ENCODE measurements at places on chromosomes 12 and 14.

DNA sequence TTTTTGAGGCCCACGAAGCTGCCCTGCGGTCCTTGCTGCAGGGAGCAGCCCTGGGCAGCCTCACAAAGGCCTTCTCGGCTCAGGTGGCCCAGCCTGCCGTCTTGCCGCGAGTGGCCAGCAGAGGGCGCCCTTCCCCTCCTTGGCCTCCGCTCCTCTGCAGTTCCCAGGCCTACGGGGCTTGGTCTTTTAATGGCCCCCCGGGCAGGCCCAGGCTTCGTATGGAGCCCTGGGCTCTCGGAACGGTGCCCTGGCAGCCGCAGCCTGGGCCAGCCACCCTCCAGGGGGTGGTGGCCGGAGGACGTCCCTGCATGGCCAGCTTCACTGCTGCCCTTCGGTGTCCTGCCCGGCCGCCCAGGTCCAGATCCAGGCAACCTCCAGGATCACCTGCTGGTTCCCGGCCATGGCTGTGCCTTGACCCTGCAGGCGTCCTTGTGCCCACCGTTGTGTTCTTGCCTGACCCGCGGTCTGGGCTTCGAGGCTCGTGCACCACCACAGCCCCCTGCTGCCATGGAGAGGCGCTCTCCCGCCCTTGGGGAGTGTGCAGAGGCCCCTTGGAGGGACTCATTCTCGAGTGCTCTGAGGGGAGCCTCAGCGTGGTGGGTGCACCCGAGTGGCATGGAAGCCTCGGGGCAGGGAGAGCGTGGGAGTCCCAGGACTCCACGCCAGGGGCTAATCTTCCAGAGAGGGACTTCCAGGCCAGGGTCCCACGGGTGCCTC, 9.4 kb downstream of the ASPG start:
- DNase-seq = peak; percentile 76

DNA sequence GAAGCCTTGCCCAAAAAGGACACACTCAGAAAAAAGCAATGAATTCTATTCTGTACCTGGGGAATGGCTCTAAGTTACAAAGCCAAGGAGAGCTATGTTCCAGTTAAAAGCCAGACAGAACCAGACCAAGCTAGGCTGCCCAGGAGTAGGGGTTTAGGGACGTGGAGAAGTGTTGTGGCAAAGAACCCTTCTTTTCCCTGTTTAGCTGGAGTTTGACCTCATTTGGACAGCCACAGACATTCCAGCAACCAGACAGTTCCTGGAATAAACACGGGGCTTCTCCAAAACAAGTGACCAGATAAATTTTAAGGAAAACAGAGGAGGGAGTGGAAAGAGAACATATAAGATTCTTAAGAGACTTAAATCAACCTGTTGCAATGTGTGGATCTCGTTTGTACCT, 62.3 kb downstream of the GCH1 start:
- DNase-seq = no peak

- DNase-seq = no peak
These were observed 34.6 kb downstream of the CKB start for GRCh38 chr14:103488071-103488470.

GRCh38 chr14:38481952-38482678, 226.2 kb upstream of the CLEC14A start:
- no peak for DNase-seq

DNA sequence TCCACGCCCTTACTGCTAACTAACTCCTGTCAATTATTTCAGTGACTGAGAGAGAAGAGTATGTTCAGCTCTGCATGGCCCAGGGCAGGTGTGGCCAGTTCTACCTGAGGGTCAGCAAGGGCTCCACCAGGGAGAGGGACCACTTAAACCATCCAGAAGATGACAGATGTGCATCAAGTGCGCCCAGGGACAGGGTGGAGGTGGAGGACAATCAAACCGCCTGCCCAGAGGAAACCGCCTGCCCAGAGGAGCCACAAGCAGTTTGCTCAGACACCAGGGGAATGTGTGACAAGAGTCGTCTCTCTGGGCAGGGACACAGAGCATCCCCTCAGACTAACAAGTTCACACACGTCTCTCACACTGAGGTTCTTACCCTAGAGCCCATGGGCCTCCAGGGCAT, 14.5 kb downstream of the DPF3 start:
- no peak for DNase-seq

DNA sequence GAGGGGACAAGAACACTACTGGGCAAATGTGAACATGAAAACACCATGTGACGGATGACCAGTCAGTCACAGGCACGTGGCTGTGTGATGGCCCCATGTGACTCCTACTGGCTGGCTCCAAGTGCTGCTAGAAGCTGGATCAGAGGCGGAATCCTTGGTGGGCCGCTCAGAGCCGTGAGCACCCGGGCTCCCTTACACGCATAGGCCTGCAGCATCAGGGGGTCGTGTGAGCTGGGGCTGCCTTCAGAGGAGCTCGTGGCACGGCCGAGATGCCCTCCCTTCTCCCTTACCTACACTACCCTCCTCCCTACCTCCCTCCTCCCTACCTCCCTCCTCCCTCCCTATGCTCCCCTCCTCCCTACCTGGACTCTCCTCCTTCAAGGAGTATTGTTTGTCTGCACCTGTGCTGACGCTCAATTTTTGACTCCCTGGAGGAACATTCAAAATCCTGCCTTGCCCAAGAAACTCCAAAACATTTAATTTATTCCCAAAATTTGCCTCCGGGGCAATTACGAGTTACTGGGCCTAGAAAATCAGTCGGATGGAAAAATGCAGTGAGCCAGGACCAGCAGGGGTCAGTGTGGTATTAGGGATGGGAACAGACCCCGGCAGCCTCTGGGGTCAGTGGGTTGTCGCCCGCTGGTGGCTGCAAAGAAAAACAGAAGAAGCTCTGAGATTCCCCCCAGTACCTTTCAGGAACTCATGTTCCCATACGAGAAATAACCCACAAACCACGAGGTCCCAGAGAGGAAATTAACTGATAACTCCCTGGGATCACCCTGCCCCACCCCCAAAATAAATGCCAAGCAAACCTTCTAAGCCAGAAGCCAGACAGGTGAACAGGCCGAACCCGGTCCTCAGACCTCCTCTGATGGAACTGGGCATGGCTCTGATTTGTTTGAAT, 61.3 kb downstream of the C14orf132 start:
- peak; percentile 59 for DNase-seq

DNA sequence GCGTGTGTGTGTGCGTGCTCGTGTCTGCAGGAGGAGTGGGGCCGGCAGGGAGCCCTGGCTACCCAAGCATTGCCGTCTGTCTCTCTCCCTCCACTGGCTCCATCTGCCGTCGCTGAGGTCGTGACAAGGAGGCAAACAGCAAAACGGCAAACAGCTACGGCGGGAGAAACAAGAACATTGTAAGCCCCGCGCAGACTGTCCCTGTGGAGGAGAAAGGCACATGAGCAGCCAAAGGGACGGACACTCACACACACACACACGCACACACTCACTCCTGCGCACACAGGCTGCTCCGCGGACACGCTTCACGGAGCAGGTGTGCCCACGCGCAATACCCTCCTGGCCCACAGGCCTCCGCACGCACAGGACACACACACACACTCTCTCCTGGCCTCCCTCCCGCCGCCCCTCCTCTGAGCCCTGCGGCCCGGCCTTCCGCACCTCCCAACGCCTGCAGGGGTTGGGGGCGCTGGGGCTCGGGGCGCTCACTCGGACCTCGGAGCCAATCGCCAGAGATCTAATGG, 905 bp downstream of the CISTR start:
- peak; percentile 11 for DNase-seq

DNA sequence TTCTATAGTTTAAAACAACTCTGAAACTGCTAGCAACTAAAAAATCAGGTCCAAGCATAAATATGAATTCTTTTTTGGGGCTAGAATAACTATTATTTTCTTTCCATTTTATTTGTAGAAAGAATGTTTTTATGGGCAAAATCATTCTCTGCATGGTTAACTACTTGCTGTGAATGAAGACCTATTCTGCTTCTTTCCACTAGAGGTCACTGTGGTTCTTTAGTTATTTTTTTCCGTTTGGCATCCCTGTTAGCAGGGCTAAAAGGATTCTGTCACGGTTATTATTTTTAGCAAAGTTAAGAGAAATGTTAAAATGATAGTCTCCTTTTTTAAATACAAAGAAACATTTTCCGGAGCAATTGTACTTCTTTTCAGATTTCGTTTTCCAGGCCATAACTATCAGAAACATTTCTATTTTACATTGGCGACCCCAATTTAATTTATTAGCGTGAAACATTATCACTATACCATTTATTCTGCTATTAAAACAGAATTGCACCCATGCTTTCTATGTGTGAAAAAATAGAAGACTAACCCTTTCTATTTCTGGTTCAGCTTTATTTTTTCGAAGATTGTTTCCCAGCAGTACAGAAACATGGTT, 404.8 kb downstream of the ATP23 start:
- no peak for DNase-seq

- no peak for DNase-seq
These were observed 40.2 kb downstream of the TAOK3 start for GRCh38 chr12:118332511-118332910.

GRCh38 chr14:96901227-96901626, 104.0 kb downstream of the VRK1 start:
- no peak for DNase-seq

DNA sequence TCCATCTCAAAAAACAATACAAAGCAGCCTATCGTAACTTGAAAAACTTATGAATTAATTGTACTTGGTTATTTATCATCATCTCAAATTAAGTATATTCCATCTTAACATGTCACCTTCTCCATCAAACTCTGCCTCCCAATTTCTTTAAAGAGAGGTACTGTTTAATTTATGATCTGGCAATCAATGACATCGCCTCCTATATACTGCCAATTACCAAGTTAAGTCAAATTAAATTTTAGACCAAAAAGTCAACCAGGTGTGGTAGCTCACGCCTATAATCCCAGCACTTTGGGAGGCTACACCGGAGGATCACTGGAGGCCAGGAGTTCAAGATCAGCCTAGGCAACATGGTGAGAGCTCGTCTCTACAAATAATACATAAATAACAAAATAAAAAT, 37.7 kb downstream of the HECTD1 start:
- no peak for DNase-seq

GRCh38 chr12:14260011-14260993, 105.2 kb upstream of the ATF7IP start:
- no peak for DNase-seq

DNA sequence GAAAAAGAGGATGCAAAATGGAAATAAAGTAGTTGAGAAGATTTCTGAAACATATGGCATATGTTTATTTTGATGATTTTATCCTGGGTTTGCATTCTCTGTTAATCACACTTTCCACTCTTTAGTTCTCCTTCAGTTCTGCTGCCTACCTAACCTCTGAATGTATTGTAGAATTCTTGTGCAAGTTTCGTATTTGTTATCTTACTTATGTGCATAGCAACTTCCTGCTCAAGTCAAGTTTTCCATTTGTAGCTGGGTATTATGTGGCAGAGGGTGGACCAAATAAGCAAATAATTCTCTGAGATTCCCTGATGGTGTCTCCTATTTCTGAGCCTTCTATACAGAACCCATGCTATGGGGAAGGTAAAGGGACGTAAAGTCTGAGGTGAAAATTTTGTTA, 381.6 kb downstream of the FOXG1 start:
- no peak for DNase-seq

DNA sequence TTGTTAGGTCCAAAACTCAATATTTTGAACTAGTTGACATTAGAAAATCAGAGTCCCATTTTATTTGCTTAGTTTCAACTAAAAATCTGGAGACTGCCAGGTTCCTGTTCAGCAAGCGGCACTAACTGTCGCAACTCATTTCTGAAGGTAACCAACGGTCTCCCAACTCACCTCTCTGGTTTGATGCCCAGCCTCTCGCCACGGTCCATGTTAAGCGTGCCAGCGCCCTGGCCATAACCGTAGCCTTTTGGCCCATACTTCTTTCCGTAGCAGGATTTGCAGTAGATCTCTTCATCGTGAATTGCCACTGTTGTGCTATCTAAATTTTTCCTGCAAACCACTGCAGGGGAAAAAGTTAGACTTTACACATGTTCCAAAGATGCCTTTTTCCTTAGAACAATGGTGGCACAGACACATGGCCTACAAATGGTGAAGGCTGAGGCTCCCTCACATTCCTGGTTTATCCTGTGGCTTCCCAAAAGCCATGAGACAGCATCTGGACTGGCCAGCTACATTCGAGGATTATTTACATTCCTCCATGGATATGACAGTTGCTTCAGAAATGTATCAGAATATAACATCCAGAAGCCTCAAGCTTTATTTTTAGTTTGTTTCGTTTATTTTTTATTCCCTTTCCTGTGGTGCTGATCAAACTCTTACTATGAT, 15.7 kb downstream of the CSRP2 start:
- no peak for DNase-seq

DNA sequence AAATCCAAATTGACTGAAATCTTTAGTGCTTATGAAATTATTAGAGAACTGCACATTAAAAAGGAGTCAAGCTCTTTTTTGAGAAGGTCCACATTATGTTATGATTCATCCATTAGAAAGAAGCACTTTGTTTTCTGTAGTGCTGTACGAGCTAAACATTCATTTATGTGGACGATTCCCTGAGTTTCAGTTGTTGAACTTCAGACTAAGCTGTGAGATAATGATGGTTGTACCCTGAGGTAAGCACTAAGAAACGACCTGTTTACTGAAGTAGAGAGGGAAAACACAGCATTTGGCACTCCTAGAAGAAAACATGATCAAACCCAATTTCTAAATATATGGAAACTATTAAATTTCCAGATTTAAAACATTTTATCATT, 67.3 kb upstream of the ATP2B1 start:
- DNase-seq = no peak

- DNase-seq = no peak
These were observed 338.6 kb downstream of the CEP128 start for GRCh38 chr14:80602946-80603345.

GRCh38 chr12:111056618-111057521, 136.5 kb upstream of the MYL2 start:
- DNase-seq = peak; percentile 21

DNA sequence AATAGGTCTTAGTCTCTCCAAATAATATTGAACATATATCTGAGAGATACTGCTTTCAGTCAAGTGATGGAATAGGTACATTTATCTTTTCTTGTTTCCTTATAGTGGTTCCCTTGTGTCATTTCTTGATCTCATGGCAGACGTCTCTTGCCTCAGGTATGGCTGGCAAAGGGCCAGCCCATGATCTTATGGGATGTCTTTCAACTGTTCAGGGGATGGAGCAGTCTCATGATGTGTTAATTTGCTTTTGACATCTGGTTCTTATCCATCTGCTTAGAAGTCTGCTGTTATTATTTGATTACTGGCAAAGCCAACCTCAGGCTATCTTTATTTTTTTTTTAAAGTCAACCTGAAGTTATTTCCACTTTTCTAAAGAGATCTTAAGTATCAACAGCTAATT, 262.9 kb downstream of the TMEM117 start:
- no peak for DNase-seq

DNA sequence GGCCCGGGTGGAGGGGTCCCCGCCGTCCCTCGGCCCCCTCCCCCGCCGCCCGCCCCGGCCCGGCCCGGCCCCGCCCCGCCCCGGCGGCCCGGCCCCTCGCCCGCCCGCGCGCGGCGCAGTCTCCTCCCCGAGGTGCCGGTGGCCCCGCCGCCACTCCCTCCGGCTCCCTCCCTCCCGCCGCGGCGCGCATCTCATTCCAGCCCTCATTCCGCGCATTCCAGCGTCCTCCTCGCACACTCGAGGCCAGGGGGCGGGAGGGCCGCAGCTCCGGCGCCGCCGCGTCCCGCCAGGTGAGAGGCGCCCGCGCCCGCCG, at the start of gene TEAD4:
Gene TEAD4, plus strand, starts transcription at position 206 of the 313 bp plus-strand sequence.
- DNase-seq = no peak

GRCh38 chr12:96889273-96889933, 17.7 kb upstream of the NEDD1 start:
- DNase-seq = no peak
